NK-92 treated with Interleukin-12 subunit alpha and Interleukin-12 subunit beta, amount 100 ng/mL, for 24 hours (cell line): ENCODE measurements at places on chromosomes 3 and 15.
A peak's percentile ranks its signal among the peaks of the same experiment; 100 is the strongest.

- DNase-seq, result no peak
These were observed 853.4 kb downstream of the IGSF11 start for GRCh38 chr3:118181274-118181673.

- DNase-seq, result no peak
These were observed 4.4 kb upstream of the AVEN start for GRCh38 chr15:34043391-34043790.

- DNase-seq, result no peak
These were observed 44.6 kb downstream of the ROBO2 start for GRCh38 chr3:77084511-77084910.

GRCh38 chr3:156816091-156816793 lies 9.9 kb upstream of the LEKR1 start:
- DNase-seq, result no peak

DNA sequence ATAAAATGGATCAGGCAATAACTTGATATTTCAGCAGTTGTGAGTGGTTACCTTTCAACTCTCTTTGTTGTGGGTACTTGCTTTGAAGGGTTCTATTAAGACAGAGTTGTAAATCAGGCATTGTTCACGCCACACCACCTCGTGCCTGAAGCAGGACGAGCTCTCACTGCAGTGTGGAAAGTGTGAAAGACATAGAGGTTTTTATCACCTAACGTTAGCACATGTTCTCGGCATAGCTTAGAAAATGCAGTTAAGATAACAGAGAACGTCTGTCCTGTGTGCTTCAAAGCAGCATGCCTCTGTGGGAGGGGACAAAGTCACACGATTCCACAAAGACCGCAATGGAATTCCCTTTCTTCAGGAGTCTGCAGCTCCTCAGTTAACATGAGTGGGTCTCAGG lies 7.8 kb downstream of the ADAMTS17 start:
- peak; percentile 54 for DNase-seq

GRCh38 chr15:101372149-101372577 lies 77.1 kb upstream of the SNRPA1 start:
- DNase-seq, result no peak

GRCh38 chr15:59419170-59419569 lies 18.8 kb upstream of the FAM81A start:
- no peak for DNase-seq
